ENCODE measurements at places on chromosomes 6 and 20.

- DNase-seq, result no peak
Observed at GRCh38 chr20:53411129-53411528, 182.5 kb downstream of the ZNF217 start.

GRCh38 chr20:49558826-49559225 is 9.1 kb downstream of the PTGIS start:
- DNase-seq, result no peak

- peak; percentile 72 for DNase-seq
Observed at GRCh38 chr6:139373154-139373927, 1.1 kb downstream of the CITED2 start.

DNA sequence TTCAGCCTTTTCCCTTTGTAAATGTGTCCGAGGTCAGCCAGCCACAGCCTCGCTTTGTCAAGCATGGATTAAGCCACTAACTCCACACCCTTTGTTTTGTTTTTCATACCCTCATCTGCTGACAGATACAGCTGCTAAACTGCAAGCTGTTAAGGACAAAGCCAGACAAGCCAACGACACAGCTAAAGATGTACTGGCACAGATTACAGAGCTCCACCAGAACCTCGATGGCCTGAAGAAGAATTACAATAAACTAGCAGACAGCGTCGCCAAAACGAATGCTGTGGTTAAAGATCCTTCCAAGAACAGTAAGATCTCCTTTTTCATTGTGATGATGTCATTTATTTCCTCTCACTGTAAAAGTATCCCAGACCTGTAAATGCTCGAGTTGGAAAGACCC is 269.3 kb downstream of the ARHGAP18 start:
- DNase-seq, result no peak

DNA sequence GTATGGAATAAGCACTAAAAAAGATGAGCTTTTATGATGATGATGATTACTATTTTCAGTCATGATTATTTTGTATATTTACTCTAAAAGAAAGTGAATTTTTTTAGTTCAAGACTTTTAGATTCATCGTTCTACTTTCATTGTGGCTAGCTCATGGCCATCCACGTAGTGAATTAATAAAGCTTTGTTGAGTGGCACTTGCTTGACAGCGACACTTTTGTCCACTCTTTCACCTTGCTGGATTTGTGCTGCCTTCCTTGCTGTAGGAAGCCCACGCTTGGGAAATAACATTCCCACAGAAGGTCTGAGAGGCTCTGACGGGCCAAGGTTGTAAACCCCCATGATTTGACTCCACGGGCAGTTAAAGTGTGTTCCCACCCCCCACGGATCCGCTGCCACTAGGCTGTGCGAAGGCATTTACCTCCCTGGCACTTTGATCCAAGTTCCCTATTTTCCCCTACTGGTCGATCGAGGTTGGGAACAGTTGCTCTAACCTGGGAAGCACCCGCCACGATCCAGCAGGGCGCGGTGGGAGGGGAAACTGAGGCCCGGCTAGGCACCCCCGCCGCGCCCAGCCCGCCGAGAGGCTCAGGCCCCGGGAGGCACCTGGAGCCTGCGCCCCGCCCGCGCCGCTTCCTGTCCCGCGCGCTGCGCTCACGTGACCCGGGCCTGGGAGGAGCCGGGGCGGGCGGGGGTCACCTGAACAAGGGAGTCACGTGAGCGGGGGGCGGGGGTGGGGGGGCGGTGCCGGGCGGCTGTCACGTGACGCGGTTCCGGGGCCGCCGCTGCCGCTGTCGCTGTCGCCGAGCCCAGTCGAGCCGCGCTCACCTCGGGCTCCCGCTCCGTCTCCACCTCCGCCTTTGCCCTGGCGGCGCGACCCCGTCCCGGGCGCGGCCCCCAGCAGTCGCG is at the start of gene IGF2R:
IGF2R (plus strand) TSS at position 788 of the 909 bp plus-strand sequence. CDS start 165 bp downstream, outside the sequence.
- peak; percentile 91 for DNase-seq

DNA sequence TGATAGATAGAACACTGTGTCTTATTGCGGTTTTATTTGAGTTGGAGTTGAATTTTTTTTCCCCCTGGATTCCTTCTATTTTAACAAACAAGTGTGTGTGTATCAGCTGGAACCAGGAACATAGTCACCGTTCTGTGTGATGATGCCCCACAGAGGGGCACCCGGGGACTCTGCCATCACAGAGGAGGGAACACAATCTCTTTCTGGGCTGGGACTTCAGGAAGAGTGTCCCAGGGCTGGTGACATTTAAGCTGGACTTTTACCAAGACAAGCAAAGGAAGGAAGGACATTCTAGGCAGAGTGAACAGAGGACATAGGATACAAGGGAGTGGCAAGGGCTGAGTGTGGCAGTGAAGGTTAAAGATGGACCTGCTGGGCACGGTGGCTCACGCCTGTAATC is 33.2 kb downstream of the TAF8 start:
- no peak for DNase-seq

GRCh38 chr6:136360783-136361182 is 71.1 kb upstream of the BCLAF1 start:
- DNase-seq, result no peak

DNA sequence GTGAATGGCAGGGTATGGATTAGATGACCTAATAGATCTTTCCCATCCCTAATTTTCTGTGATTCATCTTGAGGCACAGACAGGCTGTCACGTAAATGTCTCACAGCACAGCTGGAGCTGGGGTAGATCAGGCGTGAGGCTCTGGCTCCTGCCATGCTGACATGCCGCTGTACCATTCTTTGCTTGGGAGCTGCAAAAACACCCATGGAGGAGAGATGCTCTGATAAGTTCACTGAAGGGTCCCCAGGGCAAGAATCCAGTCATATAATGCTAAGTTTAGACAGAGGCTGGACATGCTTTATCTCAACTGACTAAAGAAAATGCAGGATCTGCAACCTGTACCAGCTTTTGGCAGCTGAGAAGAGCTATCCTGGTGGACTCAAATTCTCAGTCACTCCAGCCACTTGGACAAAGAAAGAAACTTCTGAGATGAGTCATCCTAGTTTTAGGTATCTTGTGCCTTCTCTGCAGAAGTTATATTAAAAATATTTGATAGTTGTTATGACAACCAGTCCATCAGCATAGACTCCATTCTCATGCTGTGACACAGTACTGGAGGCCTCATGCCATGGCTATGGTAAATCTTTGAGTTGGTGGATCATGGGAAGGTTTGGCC is 185.1 kb upstream of the RAB32 start:
- no peak for DNase-seq

DNA sequence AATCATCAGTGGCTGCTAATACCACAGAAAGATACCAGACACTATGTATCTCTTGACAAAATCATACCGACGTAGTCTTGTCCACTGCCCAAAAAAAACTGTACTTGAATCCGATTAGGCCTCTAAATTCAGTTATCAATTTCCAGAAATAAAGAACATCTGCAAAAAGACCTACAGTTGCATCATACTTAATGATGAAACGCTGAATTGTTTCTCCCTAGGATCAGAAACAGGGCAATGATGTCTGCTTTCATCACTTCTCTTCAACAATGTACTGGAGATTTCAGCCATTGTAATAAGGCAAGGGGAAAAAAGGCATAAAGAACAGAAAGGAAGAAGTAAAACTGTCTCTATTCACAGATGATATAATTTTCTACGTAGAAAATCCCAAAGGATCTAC is 152.0 kb downstream of the TASP1 start:
- DNase-seq, result no peak

DNA sequence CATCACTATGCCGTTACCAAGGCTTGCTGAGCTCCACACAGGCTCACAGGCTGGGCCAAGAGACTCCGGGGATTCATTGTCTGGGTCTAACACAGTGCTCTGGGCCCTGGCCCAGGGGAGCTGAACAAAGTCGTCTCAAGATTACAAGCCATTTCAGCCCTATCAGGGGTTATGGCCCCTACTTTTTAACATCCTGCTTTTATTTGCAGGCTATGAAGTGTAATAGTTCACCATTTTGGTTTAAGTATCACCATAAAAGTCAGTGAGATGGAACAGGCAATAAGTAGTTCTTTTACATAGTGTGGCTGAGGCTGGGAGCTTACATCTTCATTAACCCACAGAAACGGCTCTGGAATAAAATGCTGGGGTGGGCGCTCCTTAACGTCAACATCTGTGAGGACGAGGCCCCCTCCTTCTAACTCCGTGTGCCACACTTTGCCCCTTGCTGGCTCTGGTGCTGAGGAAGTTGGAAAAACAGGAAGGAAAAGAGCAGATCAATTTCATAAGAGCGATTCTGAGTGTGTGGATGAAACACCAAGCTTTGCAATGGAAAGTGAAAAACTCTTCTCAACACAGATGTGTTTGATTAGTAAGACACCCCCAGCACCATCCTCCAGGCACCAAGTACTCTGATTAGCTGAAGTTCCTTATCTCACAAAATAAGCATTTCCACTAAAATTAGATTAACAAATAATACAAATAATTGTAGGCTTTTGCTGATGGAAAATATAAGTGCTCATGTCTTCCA is 447.3 kb downstream of the MAFB start:
- no peak for DNase-seq

GRCh38 chr6:14754751-14755513 is 490.9 kb upstream of the JARID2 start:
- peak; percentile 49 for DNase-seq

DNA sequence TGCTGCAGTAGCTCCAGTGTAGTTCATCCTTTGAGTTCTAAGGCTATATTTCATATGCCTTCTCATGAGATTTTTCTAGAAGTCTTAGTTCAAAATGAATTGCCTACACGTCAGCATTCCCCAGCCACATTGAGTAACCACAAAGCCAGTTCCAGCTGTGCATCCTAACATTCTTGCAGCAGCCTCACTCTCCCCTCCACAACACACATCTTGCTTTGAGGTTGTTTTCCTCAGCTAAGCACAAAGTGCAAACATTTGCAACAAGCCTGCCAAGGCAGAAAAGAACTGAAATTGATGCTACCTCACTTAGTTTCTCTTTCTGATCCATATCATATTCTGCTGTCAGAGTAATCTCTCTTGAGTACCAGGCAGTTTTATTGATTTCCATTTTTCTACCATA is 160.7 kb upstream of the KCNQ5 start:
- DNase-seq, result no peak

DNA sequence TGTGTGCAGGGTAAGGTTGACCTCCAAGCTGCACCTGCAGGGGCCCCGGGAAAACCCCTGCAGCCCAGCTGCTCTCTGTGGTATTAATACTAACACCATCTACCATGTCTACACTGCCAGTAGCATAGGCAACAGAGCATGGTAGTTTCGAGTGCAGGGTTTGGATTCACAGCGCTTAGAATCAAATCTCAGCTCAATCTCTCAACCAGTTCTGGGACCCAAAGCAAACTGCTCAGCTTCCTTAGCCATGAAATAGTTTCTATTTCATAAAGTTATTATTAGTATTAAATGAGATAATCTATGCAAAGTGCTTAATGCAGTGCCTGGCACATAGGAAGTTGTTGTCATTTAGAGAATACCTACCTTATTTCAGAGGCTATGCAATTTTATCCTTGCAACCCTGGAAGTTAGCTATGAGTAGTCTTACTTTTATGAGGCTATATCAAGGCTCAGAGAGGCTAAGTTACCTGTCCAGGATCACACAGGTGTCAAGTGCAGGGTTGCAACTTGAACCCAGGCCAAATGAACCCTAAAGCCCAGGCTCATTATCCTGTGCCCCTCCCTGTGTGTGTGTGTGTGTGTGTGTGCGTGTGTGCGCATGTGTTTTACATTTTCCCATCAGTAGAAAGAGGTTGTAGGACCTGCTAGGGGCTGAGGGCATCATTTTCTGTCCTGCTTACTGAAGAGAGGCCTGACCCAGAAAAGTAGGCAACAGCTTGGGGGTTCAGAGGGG is 27.6 kb upstream of the MRPS18A start:
- no peak for DNase-seq

GRCh38 chr20:38369389-38369788 is 23.1 kb downstream of the LBP start:
- DNase-seq, result no peak

DNA sequence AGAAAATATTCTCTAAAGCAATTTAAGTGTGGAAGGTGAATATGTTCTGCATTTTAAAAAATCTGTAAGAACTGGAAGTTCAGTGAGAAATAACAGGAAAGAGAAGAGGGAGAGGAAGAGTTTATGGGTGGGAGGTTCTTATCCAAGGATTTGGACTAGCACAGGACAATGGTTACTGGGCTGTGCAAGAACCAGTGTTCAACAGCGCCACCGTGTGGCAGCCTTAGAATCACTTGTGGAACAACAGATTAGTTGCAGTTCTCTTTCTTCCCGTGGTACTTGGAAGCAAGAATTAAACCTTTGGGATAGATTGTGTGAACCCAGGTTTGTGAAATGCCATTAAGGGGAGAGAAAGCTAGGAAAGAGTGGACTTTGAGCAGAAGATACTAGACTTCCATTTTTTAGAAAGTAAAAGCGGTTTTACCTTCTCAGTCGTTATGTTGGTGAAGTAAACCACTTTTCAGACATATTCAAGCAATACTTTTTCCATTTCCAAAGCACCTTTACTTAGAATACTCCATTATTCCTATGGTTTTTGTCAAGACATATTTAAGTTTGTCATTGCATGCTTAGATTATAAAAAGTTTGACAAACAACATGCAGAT is 436.7 kb downstream of the RNF144B start:
- no peak for DNase-seq

- DNase-seq, result no peak
Observed at GRCh38 chr20:56522311-56522710, 2.2 kb upstream of the FAM209A start.

DNA sequence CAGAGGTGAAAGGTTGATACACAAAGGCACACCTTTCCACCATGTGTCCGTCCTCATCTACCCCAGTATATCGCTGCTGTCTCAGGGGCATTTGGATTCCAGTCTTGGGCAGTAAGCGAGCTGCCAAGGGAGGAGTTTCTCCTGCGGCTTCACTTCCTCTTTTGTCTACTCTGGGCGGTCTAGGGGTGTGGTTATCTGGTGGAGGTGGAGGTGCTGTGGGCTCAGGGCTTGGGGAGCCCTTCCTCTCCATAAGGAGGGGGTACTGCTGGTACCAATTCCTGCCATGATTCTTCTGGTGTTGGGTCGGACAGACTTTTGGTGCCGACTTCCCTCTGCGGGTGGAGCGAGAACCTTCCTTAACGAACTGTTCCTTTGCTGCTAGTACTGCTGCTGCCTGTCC is 31.9 kb upstream of the FABP7 start:
- no peak for DNase-seq

GRCh38 chr6:141361559-141361958 is 771.2 kb upstream of the GJE1 start:
- DNase-seq, result no peak

GRCh38 chr20:48717095-48717672 is 110.6 kb downstream of the PREX1 start:
- no peak for DNase-seq

DNA sequence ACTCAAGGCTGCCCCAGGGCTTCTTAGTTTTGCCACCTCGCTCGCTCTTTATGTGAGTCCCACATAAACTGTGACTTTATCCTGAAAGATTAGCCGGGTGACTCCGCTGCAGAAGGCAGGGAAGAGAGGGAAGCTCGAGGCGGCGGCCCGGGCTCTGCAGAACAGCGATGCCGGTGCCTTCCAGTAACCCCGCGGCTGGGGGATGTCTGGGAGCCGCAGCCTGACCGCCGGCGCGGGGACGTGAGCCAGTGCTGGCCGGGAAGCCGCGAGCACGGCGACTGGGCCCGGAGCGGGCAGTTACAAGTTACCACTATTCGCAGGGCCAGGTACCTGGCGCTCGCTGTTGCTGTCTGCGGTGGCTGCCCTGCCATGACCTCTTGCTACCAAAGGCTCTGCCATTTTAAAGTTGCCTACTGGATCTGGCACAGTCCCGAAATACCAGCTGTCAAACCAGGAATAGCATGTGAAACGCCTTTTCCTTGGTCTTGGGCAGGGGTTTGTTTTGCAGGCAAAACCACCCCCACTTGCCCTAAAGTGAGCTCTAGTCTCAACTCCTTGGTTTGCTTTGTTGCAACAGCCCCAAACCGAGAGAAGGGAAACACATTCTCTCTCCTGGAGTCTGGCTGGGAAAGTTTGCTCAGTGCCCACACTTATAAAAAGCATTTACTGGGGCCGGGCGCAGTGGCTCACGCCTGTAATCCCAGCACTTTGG is 124.0 kb upstream of the SLC2A12 start:
- DNase-seq, result no peak
